ENCODE measurements at places on chromosomes 6 and 20.
A peak's percentile ranks its signal among the peaks of the same experiment; 100 is the strongest.

GRCh38 chr20:45878076-45878761 is 2.8 kb upstream of the ZSWIM1 start:
- no peak for DNase-seq

GRCh38 chr6:11994875-11995461 is 17.1 kb upstream of the HIVEP1 start:
- no peak for DNase-seq

DNA sequence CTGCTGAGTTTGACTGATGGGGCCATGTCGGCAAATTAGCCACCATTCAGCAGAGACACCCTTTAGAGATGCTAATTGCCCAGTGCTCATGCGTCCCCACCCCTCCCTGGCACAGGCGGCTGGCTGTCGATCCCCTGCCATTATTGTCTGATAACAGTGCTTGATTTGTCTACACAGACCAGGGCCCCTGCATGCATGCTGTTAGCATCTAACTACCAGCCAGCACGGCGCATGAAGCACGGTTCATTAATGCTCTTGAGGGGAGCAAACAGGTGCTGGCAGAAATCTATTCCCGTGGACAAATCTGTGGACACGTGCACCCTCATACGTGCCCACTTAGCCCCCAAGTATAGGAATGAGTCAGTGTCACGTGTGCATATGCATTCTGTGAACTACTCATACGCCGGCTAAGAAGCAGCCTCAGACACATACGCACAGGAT is 32.2 kb downstream of the KCNB1 start:
- DNase-seq = no peak

- no peak for DNase-seq
These were observed 270.8 kb downstream of the BMP7 start for GRCh38 chr20:56995635-56996075.

- DNase-seq = no peak
These were observed 250.6 kb downstream of the SAMD5 start for GRCh38 chr6:147759093-147759492.

- DNase-seq = no peak
These were observed 49.9 kb upstream of the TOP1 start for GRCh38 chr20:40978761-40979160.

DNA sequence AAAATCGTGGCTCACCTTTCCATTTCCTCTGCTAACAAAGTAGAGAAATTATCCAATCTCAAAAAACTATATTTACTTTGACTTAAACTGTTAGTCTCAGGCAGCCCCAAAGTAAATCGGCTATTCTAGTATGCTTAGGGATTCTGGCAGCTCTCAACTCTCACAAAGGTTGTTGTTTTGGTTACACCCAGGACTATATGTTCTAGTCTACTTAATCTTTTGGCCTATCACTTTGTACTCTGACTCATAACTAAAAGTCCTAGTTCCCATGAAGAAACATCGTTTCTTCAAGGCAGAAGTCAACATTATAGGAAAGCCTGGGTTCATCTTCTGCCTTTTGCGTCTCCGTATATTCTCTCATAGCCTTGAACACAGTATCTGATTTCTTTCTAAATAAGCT is 42.3 kb downstream of the MYLK4 start:
- no peak for DNase-seq

- DNase-seq = no peak
These were observed 8.5 kb upstream of the MRS2 start for GRCh38 chr6:24394061-24394779.

DNA sequence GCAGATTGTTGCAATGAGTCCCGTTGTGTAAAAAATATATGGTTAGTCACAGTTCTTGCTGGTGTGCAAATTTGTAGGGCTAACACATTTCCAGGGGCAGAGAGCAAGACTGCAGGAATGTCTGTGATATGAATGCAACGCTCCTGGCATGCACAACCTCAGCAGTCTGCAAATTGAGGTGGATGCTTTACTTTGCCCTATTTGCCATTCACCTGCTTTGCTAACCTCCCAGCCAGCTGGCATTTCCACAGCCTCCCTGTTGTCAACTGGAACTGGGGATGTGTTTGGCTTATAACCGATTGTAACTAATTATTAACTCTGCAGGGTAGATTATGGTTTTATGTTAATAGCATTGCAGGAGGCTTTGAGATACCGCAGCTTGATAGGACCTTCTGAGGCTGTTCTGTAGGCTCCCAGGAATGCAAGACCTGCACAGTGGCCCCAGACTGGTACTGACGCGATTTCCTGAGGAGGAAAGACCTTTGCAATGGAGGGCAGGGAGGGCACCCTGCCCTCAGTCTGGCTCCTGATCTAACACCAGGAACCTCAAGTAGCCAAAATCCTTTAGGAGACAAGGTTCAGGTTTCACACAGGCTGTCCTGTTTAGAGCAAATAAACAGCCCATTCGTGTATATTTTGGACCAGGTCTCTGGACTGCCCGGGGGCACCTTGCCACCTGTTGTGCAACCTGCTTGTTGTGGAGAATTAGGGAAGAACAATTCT is 53.4 kb downstream of the EDN1 start:
- peak; percentile 95 for DNase-seq

- DNase-seq = no peak
These were observed 7.9 kb upstream of the BHLHE23 start for GRCh38 chr20:63014710-63015109.

DNA sequence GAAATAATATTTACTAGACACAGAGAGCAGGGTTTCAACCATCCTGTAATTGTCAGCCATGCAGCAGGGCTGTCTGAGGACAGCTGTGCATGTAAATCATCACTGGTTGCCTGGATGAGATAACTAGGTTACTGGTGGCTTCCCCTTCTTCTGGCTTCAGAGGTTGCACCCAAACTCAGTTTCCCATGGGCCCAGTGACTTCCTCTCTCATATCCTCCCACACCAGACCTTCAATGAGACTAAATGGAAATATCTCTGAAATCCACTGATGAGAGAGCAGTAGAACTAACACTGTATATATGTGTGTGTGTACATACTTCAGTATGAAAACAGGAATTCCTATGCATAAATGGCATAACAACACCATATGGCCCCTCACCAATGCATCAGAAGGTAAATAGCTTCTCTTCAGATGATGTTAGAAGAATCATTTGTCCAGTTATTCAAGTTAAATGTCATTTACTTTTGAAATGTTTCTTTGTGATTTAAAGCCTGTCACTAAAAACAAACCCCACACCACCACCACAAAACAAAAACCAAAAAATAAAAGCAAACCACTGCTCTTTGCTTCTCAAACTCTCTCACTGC is 51.0 kb upstream of the IL20RA start:
- no peak for DNase-seq

GRCh38 chr20:48703511-48704219 is 124.1 kb downstream of the PREX1 start:
- no peak for DNase-seq

- DNase-seq = no peak
These were observed 84.1 kb downstream of the CD24 start for GRCh38 chr6:106890447-106890846.

DNA sequence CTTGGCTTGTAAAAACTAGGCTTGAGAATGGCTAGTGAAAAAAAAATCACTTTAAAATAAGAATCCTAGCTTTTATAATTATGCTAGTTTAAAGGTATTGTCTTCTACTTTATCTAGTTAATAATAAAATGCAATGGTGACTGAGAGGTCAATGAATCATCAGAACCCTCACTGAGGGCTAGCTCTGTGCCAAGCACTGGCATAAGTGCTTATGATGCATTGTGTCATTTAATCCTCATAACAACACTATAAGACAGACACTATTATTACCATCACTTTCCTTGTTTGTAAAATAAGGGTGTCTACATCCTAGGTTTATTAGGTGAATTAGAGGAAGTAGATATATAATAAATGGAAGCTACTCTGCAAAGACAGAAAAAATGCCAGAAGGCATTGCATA is 144.3 kb downstream of the F13A1 start:
- no peak for DNase-seq

GRCh38 chr6:98036344-98036923 is 753.4 kb upstream of the MMS22L start:
- no peak for DNase-seq

DNA sequence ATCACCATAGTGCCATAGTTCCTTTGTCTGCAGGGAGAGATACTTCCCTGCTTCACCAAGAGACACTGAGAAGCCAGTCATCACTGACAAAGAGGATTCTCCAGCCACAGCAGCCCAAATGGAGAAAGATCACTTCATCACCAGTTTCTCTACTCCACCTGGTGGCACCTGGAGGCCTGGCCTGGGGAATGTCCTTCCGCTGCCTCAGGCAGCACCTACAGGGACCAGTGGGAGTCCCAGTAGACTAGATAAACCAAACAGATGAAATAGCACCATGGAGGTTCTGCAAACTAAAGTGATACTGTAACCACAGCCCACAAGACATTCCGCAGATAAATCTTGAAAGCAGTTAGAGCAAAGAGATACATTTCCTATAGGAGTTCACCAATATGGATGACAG is 266.5 kb downstream of the C6orf118 start:
- DNase-seq = no peak

GRCh38 chr20:32553618-32554017 is 31.5 kb downstream of the NOL4L start:
- DNase-seq = no peak
